HFFc6 (cell line): ENCODE measurements at places on chromosomes 6 and 20. TPM values are rescaled to one million over a fixed set of nuclear protein-coding genes. Genes with fewer than 3 reads are reported as not detected.

DNA sequence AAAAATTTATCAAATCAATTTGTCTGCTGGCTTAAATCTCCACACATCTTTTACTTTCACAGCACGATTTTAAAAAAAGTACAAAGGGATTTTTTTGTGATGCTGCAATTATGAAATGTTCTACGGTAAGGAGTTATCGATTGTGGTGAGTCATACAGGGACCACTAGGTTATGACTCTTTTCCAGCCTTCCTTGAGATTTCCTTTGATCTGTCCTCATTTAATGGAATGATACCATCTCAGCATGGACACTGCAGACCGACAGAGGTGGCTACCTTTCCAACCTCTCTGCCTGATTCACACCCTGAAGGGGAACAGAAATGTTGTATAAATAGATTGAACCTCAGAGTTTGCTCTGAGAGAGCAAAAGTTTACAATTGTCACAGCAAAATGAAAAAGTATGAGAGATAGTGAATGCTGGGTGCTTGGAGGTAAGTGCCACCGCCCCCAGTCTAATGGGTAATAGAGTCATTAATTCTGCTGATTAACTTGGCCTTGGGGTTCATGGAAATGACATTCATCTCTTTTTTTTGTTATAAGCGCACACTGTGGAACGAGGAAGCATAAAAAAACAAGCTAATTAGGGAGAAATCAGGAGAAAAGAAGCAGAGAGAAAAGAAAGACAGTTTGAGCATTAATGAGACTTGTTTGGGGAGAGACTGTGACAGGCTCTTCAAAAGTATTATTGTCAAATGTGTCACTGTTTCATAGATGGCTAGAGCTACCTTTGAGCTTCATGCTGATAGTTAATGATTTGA lies 306.0 kb downstream of the RNF144B start:
- H3K27me3 ChIP-seq = no peaks in the 10 kb centered on the region
- H3K27ac ChIP-seq = no peak overlapping the region
- H3K4me3 ChIP-seq = no peak overlapping the region
- DNase-seq = no peak
- peaks cover 5% of the 10 kb centered on the region; the same call in 1 of the 2 replicates for H3K36me3 ChIP-seq

- no peaks in the 10 kb centered on the region for H3K36me3 ChIP-seq
- no peaks in the 10 kb centered on the region for H3K27me3 ChIP-seq
- no peak for DNase-seq
- H3K27ac ChIP-seq = peak overlapping the region; percentile 84
- peaks cover 39% of the 10 kb centered on the region for H3K4me1 ChIP-seq
Observed at GRCh38 chr6:35677456-35677855, 11.3 kb downstream of the FKBP5 start.

DNA sequence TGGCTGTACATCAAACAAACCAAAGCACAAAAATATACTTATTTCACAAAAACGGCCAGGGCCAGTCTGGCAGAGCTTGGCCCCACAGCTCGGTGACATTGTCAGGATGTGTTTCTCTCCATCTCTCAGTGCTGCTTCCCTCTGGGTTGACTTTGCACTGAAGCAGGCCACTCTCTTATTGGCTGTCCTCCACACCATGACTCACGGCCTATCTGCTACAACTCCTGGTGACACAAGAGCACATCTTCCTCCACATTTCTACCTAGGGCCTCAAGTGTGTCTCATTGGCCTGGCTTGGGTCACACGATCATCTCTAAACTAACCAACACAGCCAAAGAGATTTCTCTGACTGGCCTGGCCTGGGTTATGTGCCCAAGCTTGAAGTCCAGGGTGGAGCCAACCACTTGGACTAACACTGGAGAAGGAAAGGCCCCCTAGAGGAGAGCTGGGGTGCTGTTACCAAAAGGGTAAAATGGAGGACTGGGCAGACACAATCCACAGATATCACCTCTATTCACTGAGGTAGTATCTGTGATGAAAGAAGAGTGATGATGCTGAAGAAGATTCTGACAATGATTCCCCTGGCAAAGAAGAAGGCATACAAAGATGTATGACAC lies 159.8 kb upstream of the TSHZ2 start:
- no peaks in the 10 kb centered on the region for H3K4me1 ChIP-seq
- H3K27ac ChIP-seq = no peak overlapping the region
- no peaks in the 10 kb centered on the region for H3K36me3 ChIP-seq
- no peaks in the 10 kb centered on the region; the same call in 1 of the 2 replicates for H3K27me3 ChIP-seq

GRCh38 chr6:25012657-25013056 lies 76.9 kb upstream of the RIPOR2 start:
- peak overlapping the region; percentile 60 for H3K27ac ChIP-seq
- H3K4me1 ChIP-seq = peaks cover 85% of the 10 kb centered on the region
- no peaks in the 10 kb centered on the region for H3K27me3 ChIP-seq
- no peaks in the 10 kb centered on the region for H3K36me3 ChIP-seq
- peak overlapping the region; percentile 39 for H3K4me3 ChIP-seq
- DNase-seq = peak; percentile 67

Gene LGSN
- total RNA-seq = not detected in 2 replicates

DNA sequence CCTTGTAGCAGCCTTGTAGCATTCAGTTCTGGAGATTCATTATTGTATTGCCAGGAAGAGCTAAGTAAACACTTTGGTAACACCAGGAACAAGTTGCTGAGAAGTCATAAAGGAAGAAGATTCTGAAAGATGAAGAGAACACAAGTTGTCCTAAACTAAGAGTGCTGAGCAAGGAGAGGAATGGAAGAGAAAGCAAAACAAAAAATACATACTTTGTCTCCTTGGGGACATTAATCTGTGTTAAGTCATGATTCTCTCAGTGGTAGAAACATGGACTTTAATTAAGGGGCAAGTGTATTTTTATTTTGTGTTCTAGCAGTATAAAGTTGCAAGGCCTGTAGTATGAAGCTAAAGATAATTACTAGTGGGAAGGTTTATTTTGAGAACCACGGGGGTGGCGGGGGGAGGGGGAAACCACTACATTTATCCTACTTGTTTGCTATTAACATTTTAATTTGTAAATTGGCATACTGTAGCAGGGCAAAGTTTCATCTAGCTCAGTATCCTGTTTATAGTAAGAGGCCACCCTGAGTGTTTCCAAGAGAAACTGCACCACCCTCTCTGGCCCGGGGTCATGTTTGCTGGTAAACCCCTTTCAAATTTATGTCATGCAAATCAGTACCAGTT lies 463.0 kb downstream of the CDKAL1 start:
- H3K4me3 ChIP-seq = no peak overlapping the region
- H3K4me1 ChIP-seq = peaks cover 32% of the 10 kb centered on the region
- H3K27ac ChIP-seq = no peak overlapping the region
- no peak for DNase-seq
- H3K36me3 ChIP-seq = peaks cover 15% of the 10 kb centered on the region

- H3K27ac ChIP-seq = no peak overlapping the region
- no peaks in the 10 kb centered on the region; the same call in 1 of the 2 replicates for H3K27me3 ChIP-seq
- no peak overlapping the region for H3K4me3 ChIP-seq
Observed at GRCh38 chr20:30506100-30506499, 751.4 kb upstream of the DEFB115 start.
